ENCODE measurements at places on chromosomes 1 and 21. TPM values are rescaled to one million over a fixed set of nuclear protein-coding genes. Genes with fewer than 3 reads are reported as not detected.

DNA sequence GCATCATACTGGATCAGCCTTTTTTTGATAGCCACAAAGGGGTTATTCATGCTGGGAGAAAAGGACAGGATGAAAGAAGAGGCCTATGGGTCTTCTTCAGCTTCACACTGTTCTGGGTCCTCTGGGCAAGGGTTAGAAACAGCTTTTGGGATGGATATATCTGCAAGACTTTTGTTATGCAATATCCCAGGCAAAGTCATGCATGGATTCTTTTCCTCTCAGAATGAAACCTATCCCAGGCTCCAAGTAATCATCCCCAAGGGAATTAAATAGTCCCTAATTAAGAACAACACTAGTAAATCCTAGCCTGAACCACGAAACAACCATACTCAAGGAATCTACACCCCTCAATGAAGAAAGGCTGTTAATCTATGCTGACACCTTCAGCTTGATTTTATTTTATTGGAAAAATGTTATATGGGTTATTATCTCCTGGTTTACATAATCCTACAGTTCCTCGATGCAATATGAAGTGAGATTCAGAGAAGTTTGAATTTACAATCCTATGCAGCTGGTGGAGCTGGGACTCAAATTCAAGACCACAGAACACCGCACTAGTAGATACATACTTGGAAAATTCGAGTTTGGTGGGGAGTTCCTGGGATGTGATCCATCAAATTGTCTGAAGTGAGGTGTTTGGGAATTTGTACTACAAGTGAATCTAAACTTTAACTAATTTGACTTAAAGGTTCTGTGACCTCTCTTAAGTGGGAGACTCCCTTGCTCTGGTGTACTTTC is 338.6 kb downstream of the TBX15 start:
- no peak for DNase-seq

GRCh38 chr1:14778898-14779865 is 180.7 kb downstream of the KAZN start:
- peak; percentile 25 for DNase-seq

DNA sequence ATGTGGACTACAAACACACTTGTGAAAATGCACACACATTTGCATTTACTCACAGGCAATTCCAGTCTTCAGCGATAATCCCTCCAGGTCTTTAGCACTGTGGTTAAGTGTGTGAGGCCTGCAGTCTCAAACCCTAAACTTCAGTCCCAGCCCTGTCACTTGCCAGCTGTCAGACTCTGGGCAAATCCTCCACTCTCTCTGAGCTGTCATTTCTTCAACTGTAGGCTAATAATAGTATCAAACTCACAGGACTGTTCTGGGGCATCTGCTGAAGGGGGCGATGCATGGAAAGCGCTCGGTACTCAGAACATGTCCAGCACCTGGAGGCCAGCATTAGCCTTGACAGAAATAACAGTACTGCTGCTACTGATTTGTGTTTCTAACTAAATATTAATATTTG is 48.2 kb downstream of the NEK2 start:
- no peak for DNase-seq

DNA sequence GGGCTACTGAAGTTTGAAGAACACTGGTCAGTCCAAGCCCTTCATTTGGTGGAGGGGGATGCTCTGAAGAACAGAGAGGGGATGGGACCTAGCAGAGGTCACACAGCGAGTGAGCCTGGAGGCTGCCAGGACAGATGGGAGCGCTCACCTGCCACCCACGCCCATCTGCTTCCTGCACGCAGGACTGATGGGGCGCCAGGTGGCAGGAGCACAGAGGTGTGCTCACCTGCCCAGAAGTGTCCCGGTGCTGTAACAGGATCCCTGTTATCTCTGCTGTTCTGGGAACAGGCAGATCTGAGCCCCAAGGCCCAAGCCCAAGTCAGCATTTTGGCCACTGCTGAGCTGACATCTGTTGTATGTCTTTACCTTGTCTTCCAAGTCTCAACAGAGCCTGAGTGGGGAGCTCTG is 40.5 kb downstream of the EPHB2 start:
- no peak for DNase-seq

DNA sequence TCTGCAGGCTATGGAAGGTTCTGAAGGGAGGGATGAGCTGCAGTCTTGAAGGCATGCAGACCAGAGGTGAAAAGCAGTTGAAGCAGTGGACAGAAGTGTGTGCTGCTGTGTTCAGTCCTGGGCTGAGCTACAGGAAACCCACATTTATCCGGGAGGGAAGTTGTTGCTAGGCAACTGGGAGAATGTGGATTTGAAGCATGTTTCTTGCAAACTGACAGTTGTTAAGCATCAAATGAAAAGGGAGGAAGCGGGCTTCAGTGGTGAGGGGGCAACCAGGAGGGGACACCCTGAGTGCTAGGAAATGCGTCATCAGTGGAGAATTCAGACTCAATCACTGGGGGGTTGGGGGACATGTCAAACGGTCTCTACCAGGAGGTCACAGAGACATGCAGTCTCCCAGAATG is 28.7 kb downstream of the ABCA4 start:
- DNase-seq: peak; percentile 84

DNA sequence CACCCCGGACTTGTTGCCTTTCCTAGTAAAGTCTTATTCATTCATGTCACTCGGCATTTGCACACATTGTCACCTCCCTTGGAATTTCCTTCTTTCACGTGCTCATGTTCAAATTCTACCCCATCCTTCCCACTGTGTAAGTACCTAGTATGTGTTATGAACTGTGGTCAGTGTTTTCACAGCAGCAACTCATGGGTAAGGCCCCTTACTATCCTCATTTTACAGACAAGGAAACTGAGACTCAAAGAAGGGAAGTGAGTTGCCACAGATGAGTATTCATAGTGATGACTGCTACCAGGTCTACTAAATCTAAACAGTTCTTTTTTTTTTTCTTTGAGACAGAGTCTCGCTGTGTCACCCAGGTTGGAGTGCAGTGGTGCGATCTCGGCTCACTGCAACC is 10.5 kb downstream of the CITED4 start:
- DNase-seq: no peak

DNA sequence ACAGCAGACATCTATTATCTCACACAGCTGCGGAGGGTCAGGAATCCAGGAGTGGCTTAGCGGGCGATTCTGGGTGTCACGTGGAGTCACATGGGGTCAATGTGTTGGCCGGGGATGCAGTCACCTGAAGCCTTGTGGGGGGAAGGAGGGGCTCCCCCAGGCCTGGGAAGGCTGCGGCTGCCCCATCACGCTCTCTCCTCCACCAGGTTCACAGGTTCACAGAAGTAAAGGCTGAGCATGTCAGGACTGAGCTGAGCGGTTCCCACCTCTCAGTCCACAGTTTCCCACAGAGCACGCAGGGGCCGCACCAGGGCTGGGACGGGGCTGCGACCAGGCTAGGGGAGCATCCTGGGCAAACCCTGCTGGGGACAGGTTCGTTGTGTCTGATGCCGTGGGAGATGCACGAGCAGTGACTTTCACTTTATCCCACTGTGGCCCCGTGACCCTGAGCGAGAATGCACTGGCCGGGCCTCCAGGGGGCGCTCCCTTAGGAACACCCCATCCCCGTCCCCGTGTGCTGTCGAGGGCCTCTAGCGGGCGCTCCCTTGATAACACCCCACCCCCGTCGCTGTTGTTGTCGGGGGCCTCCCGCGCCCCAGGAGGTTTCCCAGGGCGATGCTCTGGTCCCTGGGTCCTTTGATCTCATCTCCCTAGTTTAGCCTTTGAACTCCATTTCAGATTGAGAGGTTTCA is 73.2 kb upstream of the TRAPPC10 start:
- peak; percentile 83 for DNase-seq

GRCh38 chr1:231679109-231679508 is 52.5 kb downstream of the DISC1 start:
- no peak for DNase-seq

GRCh38 chr21:37915941-37916309 is 332 bp downstream of the KCNJ6 start:
- DNase-seq: no peak

GRCh38 chr1:227888404-227889046 is 59.2 kb downstream of the WNT9A start:
- no peak for DNase-seq

GRCh38 chr1:1306070-1306660 is 1.6 kb downstream of the ACAP3 start:
- DNase-seq: no peak

DNA sequence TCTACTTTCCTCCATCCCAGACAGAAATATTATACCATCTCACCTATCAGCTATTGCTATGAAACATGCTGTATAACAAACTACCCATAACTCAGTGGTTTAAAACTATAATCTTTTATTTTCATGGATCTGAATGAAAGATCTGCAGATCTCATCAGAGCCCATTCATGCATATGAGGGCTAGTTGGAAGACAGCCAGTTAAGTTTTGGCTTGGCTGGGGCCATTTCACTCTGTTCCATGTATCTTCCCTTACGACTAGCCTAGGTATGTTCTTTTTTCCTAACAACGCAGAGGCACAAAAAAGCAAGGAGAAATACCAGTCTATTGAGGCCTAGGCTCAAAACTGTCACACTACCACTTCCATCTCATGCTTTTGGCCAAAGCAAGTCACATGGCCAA is 28.1 kb upstream of the RGS1 start:
- no peak for DNase-seq

DNA sequence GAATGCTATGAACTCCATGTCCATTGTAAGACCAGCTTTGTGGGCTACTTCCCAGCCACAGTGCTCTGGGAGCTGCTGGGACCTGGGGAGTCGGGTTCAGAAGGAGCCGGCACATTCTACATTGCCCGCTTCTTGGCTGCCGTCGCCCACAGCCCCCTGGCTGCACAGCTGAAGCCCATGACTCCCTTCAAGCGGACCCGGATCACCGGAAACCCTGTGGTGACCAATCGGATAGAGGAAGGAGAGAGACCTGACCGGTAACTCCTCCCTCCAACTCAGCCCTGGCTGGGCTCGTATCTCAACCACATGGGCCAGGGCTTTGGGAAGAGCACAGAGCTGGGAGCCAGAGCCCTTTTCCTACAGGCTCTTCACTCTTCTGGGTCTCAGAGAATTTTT is 15.4 kb downstream of the MOV10 start:
- no peak for DNase-seq

DNA sequence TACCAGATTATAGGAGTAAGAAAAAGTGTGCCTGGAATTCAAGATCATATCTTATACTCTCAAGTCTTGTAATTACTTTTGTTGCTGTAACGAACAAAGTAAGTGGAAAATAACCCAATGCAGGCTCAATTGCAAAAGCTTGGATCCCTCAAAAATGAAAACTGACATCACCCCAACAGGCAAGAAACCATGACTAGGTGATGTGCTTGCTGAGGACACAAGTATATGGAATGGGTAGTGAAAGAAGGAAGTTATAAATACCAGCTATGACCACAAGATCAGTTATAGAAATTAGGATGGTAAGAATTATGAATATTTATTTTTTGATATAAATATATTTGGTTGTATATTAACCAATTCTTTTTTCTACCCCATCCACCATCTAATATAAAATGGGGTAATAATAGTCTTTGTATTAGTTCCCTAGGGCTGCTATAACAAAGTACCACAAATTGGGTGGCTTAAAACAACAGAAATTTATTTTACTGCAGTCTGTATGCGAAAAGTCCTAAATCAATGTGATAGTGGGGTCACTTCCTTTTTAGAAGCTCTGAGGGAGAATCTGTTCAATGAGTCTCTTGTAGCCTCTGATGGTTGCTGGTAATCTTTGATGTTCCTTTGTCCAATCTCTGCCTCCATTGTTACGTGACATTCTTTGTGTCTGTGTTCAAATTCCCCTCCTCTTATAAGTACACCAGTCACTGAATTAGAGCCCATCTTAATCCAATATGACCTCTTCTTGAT is 45.0 kb downstream of the DUSP10 start:
- no peak for DNase-seq

DNA sequence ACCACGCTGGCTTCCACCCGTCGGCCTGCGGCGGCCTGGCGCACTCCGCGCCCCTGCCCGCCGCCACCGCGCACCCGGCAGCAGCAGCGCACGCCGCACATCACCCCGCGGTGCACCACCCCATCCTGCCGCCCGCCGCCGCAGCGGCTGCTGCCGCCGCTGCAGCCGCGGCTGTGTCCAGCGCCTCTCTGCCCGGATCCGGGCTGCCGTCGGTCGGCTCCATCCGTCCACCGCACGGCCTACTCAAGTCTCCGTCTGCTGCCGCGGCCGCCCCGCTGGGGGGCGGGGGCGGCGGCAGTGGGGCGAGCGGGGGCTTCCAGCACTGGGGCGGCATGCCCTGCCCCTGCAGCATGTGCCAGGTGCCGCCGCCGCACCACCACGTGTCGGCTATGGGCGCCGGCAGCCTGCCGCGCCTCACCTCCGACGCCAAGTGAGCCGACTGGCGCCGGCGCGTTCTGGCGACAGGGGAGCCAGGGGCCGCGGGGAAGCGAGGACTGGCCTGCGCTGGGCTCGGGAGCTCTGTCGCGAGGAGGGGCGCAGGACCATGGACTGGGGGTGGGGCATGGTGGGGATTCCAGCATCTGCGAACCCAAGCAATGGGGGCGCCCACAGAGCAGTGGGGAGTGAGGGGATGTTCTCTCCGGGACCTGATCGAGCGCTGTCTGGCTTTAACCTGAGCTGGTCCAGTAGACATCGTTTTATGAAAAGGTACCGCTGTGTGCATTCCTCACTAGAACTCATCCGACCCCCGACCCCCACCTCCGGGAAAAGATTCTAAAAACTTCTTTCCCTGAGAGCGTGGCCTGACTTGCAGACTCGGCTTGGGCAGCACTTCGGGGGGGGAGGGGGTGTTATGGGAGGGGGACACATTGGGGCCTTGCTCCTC is 1.9 kb downstream of the OLIG2 start:
- DNase-seq: no peak

DNA sequence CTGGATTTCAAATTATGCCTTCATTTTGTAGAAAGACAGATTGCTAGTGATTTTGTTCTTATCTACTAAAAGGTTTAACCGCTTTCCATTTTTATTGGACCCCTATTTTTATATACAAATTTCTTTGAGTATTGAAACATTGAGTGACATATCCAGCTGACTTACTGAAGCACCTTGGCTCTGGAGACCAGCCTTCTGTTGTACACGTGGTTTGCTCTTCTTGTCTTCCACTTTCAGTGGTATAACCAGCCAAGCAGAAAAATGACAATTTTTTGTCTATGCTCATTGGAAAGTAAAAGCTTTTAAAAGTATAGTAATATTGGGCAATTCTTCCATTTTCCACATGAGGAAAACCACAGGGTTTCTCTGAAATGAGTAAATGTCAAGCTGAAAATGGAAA is 4.4 kb downstream of the F13B start:
- no peak for DNase-seq

- no peak for DNase-seq
Observed at GRCh38 chr1:94643819-94644218, 102.3 kb upstream of the F3 start.

GRCh38 chr1:45002650-45003645 is 8.2 kb downstream of the HECTD3 start:
- no peak for DNase-seq

Gene LRRC8B
- 2.2 TPM for polyA plus RNA-seq

Gene CACNA1E
- 0.44 TPM for polyA plus RNA-seq

Gene RPTN
- polyA plus RNA-seq: not detected

Gene OR2L3
- polyA plus RNA-seq: not detected

Gene CA14
- polyA plus RNA-seq: 11.6 TPM

Gene KRTAP11-1
- polyA plus RNA-seq: not detected

Gene DYNLT5
- 7.0 TPM for polyA plus RNA-seq

Gene RPE65
- polyA plus RNA-seq: 0.01 TPM
